ENCODE measurements at places on chromosomes 12 and 14.

GRCh38 chr14:45112896-45113781, 21.1 kb downstream of the FKBP3 start:
- DNase-seq: no peak

DNA sequence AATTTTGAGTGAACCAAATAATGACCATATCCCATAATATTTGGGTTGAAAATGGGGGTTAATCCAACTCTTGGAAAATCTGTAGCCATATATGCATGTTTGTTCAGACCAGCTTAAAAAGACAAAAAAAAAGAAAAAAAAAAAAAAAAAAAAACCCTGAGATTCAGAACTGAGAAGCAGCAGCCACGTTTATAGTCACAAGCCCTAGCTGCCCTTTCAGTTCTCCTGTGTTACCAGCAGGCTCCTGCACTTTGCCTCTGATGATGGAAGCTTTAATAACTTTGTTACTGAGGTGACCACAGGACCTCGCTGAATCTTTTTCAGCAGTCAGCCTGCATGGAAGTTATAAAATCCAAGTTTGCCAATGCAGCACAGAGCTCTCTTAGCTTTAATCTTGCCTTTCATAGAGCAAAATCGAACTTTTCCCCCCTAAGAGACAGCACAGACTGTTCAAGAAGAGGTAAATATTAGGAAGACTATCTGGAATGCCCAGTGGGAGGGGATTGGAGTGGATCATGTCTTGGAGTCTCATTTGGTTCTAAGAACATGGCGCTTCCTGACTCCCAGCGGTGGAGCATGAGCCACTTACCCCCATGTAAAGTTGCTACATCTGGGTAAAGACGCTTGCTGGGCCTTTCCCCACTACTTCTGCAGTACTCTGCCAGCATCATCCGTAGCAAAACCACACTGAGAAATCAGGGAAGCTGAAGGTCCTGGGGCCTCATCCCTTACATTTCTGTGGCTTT, 20.6 kb downstream of the GNG2 start:
- no peak for DNase-seq

- DNase-seq: peak; percentile 14
These were observed 27.4 kb upstream of the GUCY2C start for GRCh38 chr12:14723763-14724162.

GRCh38 chr14:34354556-34354955, 107.5 kb downstream of the SPTSSA start:
- DNase-seq: no peak

DNA sequence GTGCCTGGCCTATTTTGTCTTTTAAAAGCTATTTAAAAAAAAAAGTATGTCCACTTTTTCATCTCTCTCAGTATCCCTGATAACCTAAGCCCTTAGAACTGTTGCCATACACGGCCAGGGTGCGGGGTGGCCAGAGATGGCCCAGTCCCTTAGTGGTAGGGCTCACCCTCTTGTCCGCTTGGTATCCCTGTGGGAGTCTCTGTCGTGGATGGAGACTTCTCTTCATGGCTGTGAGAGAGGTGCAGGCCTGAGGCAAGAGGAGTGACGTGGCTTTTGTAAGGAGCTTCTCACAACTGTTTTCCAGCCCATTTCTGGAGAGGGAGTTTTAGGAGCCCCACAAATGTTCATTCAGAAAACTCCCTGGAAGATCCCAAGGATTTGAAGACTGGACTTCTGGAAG, 26.8 kb downstream of the XRCC3 start:
- DNase-seq: no peak

- DNase-seq: no peak
These were observed 48.7 kb upstream of the KITLG start for GRCh38 chr12:88628856-88629509.

DNA sequence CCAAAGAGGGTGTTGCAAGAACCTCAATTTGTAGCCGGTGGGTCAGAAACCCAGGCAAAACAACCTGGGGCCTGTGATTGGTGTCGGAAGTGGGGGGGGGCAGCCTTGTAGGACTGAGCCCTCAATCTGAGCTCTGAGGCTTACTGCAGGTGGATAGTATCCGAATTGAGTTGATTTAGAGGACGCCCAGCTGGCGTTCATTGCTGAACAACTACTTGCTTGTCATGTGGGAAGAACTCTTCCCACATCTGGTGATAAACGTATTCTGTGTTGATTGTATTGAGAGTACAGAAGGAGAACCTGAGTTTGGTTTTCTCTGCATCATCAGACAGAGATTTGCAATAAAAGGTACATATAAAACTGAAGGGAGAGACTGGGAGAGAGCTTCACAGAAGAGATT, 5.1 kb downstream of the ANO6 start:
- DNase-seq: no peak

- DNase-seq: no peak
These were observed 61.5 kb downstream of the TSPAN11 start for GRCh38 chr12:30988086-30988485.

- no peak for DNase-seq
These were observed 88.3 kb downstream of the RPS29 start for GRCh38 chr14:49497725-49498348.

DNA sequence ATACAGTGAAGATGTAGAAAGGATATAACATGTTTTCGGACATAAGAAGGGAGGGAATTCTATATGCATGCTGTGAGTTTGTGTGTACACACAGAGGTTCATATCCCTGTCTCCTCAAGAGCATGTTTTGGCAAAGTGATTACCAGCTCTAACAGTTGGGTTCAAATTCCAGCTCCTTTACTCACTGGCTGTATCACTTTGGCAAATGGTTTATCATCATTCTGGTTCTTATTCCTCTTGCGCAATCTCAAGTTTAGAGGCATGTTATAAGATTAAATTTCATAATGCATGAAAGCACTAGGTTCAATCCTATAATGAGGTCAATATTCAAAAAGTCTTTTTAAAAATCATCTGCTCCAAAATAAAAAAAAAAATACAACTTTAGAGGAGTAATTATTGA, 107.7 kb upstream of the LRFN5 start:
- no peak for DNase-seq

GRCh38 chr12:106580671-106581508, 1.9 kb upstream of the RFX4 start:
- no peak for DNase-seq

- no peak for DNase-seq
These were observed 101.6 kb downstream of the TSPAN9 start for GRCh38 chr12:3178671-3179313.

DNA sequence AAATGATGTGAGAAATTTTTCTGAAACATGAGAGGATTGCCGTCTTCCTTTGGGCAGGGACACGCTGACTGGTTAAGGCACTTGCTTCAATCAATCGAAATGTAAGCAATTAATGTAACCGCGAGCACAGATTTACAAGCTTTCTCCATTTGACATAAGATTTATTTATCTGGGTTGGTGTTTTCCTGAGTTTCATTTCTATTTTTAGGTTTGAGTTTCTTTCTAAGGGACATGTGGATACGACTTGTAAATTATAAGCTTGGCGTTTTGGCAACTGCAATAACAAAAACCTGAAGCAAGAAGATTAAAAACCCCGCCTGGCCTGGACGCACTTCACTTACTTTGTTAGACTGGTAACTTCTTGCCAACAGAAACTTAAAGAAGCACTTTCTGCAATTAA, 20.3 kb upstream of the SINHCAF start:
- no peak for DNase-seq

DNA sequence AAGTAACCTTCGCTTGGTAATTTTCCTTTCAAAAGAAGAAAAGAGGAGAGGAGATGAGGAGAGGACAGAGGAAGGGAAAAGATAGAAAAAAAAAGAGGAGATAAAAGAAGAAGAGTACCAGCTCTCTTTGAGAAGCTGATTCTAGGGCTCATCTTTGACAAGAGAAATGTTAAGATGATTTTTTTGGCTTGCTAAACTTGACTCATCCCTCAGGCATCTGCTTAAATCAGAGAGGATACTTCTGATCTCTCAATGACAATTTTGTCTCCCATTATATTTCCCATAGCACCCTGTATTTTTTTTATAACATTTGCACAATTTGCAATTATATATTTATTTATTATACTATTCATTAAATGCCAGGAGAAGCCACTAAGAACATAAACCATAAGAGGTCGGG, 17.1 kb downstream of the SYT1 start:
- no peak for DNase-seq

DNA sequence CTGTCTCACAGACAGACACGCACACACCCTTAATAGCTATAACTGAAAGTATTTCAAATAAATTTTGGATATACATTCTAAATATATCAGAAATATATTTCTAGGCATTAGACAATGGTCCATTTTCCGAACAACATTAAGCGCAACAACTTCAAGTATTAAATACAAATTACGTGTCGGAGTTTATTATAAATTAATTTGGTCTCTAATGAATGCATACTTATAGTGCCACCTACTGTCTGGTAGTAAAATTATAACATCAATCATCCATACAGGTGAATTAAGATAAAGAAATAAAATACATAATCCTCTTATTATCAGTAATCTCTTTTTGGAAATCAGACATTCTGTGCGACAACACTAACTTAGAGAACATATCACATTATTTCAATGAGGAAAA, 27.2 kb upstream of the CMAS start:
- DNase-seq: no peak

- no peak for DNase-seq
These were observed 305.5 kb downstream of the AEBP2 start for GRCh38 chr12:19744705-19745218.

- no peak for DNase-seq
These were observed 19.1 kb downstream of the SH2B3 start for GRCh38 chr12:111424793-111425251.

GRCh38 chr14:99579903-99580571, 24.0 kb downstream of the CCDC85C start:
- no peak for DNase-seq

GRCh38 chr12:68420225-68421010, 88.3 kb upstream of the MDM1 start:
- no peak for DNase-seq

DNA sequence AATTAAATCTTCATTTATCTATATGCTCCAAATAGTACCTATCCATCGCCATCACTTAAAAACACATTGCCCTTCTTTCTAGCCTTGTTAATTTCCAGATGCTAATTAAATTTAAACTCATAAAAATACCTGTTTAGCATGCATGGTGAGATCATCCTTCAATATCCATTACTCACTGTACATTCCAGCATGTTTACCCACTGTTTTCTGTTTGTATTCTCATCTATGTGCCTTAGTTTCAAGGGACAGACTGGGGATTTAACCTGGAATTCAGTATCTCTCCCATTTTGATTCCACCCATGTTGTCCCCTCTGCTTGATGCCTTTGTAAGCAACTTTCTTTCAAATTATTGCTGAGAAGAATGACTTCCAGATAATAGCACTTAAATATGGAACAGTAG, 208.0 kb downstream of the SPTSSA start:
- DNase-seq: no peak

DNA sequence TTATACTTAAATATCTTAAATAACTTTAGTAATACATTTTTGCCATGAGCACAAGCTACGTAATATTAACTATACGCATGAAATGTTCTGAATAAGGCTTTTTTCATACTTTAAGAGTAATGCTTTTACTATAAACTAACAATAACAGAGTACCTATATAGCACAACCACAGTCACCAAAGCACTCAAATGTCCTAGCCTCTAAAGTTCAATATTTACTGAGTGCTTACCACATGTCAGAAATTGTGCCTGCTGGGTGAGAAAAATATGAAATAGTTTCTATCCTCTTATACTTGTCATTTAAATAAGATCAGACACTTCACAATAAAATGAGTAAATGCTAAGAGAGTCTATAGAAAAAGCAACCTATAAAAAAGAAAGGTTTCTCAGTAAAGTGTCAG, 83.1 kb downstream of the SH2B3 start:
- DNase-seq: no peak

- DNase-seq: no peak
These were observed 17.3 kb downstream of the JAG2 start for GRCh38 chr14:105151084-105151837.

- no peak for DNase-seq
These were observed 569.9 kb upstream of the MGAT4C start for GRCh38 chr12:86826051-86826450.

DNA sequence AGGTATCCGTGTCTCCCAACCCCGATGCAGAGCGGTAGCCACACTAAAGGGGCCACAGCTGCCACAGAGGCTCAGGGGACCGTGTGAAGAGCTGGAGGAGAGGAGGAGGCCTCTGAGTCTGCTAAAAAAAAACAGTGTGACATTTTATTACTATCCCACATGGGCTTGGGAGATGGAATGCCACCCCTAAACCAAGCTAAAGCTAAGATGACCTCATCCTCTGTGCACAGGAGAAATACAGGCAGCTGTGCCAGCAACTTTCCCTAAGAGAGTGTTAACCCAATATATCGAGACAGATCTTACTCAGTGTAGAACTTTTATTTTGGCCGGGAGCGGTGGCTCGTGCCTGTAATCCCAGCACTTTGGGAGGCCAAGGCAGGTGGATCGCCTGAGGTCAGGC, 18.0 kb downstream of the BCL2L14 start:
- DNase-seq: no peak

- no peak for DNase-seq
These were observed 181.1 kb downstream of the BTG1 start for GRCh38 chr12:91964501-91964900.

GRCh38 chr14:54637270-54638134, 70.6 kb downstream of the SAMD4A start:
- DNase-seq: no peak

DNA sequence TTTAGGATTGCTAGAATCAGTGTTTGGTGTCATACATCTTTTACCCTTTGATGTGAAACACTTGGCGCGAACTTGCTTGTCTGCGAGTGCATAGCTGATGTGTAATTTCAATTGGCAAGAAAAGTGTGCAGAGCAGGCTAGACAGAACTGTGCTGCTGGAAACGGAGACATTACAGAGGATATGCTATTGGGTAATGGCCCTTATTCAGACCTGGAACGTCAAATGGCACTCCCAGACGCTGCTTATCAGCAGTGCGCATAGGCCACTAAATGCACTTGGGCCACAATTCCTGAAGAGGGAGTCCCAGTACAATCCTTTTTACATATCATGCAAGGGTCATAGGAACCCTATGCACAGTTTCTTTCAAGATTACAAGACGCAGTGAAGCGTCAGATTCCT, 15.7 kb upstream of the SLC10A1 start:
- no peak for DNase-seq

DNA sequence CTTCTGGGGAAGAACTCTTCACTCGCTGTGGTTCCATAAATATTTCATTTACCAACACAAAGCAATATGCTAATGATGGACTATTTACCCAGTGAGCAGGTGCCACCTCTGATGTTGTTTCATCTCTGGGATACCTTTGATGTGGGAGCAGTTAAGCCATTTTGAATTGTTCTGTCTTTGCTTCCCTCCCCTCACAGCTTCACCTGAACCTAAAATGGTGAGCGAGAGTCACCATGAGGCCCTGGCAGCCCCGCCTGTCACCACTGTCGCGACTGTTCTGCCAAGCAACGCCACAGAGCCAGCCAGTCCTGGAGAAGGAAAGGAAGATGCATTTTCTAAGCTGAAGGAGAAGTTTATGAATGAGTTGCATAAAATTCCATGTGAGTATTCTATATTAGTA, 352.7 kb downstream of the SYT1 start:
- DNase-seq: no peak
